IMR-90 (cell line): ENCODE measurements at places on chromosomes 6 and 20. TPM values are rescaled to one million over a fixed set of nuclear protein-coding genes. Genes with fewer than 3 reads are reported as not detected.
A peak's percentile ranks its signal among the peaks of the same experiment; 100 is the strongest.

DNA sequence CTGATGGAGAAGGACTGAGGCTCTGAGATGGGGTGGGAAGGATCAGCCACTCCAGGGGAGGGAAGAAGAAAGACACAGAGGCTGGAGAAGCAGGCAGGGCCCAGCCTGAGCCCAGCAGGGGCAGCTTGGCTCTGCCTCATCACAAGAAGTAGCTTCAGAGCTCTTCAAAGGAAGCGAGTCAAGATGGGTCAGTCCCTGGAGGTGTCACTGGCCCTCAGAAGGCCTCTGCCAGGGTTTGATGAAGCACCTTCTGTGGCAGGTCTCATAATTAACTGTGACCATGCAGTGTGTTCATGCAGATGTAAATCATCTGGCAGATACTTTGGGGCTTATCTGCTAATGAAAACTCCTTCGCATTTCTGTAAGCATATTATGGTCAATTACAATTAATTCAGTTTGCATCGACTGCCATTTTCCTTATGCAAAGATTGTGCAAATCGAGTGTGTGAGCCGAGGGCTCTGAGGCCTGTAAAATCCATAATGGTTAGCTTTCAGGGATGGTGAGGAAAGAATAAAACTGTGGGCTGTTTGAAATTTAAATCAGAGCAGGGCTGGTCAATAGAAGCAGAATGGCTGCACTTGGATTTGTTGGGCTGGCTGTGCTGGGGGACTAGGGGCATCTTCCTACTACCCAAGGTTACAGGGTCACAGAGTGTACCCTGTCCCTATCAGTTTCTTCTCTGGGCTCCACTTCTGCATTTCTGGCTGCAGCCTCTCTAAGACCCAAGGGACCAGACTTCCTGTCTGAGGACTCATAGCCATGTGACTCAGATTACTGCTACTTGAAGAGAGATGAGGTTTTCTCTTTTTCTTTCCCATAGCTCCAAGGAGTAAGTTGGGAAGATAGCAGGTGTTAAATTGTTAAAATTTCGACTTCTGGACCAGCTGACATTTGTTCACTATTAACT, 376.6 kb downstream of the DHX35 start:
- no peak for DNase-seq

DNA sequence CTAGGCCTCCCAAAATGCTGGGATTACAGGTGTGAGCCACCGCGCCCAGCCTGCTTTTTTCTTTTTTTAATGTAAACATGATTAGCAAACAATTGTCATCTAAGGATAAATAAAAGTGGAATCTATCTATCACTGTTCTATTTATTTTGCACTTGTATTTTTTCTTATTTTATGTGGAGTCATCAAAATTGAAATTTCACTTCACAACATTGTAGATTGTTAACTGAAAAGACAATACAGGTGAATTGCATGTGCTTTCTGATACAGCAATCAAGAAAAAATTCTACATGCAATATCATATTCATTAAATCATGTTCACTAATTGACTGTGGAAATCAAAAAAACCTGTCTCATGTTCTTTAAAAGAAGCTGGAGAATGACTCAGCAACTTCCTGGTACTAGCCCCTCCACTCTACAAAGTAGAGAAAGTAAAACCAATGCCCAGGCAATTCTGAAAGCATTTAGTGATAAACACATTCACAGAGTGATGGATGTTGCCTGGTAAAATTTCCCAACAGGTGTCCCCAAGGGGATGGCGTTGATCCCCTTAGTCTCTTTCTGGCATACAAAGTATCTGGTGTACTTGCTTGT, 10.7 kb upstream of the RFX6 start:
- DNase-seq: peak; percentile 2

DNA sequence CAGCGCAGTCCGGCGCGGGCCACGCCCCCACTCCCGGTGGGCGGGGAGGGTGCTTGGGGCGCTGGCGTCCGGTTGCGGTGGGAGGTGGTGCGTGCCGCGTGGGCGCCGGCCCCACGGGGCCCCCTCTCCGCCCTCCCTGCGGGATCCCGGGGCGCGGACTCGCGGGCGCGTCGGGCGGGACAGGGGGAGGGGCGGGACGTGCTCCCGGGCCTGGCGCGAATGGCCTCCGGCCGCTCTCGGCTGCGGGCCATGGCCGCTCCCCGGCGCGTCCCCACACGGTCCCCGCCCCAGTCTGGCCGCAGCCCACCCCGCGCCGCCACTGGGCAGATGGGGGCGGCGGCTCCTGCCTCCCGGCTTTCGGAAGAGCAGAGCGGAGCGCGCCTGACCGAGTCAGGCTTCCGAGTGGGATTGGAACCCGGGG, 771 bp upstream of the PPP1R3G start:
- DNase-seq: no peak

DNA sequence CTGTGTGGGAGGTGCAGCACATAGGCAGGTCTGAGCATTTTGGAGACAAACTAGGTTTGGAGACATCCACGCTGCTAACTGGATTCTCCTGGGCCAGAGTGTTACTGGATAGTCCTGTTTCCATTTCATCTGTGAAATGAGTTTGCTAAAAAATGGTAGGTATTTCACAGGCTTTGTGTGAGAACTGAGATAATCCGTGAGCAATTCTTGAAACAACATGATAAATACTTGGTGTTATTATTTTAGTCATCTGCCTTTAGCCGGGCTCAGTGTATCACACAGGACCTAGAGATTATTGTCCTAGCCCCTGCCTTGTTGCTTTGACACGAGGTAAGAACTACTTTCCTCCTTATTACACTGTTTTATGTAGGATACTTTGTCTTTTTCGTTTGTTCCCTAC, 63.0 kb downstream of the PRR18 start:
- no peak for DNase-seq

DNA sequence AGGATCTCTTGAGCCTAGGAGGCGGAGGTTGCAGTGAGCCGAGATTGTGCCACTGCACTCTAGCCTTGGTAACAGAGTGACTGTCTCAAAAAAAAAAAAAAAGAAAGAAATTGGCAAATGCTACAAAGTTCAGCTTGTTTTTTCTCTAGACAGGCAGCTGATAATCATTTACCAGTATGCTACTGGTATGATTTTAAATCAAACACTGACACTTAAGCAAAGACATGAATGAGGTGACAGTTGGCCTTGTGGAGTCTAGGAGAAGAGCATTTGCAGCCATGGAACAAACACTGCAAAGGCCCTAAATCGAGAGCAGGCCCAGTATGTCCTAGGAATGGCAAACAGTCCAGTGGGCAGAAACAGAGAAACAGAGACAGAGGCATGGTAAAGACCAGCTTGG, 99.7 kb upstream of the CEP85L start:
- DNase-seq: no peak

- no peak for DNase-seq
Observed at GRCh38 chr6:21993841-21994240, 303.0 kb downstream of the PRL start.

MTCH1 gene
- total RNA-seq: 249 and 263 TPM in 2 replicates

DNA sequence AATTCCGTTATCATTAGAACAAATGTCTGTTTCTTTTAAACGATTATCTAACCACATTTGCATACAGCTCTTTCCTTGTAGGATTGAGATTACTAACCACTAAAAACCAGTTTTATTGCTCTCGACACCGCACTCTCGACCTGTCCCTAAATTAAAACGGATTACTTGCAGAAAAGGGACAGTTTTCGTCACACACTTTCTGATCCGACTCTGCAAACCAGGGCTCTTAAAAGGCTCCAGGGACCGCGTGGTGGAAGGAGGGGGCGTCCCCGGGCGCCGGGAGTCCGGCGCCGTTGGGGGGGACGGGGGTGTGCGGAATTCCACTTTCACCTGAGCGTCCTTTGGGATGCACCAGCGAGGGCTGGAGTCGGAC, 731 bp downstream of the MAK start:
- no peak for DNase-seq

DNA sequence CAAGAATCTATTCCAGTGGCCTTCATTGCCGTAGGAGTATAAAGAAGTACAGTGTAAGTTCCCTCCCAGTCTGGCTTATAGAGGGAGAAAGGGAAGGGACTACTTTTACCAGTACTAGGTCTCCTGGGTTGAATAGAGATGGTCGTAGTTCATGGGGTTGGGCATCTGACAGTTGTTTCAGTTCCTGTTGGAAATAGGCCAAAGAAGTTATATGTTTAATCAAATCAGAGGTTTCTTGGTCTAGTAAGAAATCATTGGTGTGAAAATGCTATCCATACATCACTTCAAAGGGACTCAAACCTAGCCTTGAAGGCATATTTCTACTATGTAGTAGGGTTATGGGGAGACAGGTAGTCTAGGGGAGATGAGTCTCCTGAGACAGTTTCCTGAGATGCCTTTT, 45.6 kb upstream of the MAN1A1 start:
- DNase-seq: no peak

DNA sequence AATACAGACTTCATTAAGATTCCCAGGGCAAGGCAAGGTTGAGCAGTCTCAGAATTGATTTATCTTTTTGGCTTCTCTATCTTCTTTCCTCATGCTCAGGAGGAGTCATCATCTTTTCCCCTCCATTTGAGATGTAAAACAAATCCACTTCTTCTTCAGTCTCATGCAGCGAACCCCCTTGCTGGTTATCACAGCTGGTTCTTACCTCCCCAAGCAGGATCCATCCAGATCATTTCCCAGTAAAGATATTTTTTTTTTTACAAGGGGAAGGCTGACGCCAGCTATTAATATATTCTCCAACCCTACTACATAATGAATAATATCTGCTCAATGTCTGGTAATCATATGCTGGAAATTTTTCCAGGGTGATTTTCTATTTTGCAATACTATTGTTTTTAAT, 508.9 kb upstream of the NOX3 start:
- no peak for DNase-seq

DNA sequence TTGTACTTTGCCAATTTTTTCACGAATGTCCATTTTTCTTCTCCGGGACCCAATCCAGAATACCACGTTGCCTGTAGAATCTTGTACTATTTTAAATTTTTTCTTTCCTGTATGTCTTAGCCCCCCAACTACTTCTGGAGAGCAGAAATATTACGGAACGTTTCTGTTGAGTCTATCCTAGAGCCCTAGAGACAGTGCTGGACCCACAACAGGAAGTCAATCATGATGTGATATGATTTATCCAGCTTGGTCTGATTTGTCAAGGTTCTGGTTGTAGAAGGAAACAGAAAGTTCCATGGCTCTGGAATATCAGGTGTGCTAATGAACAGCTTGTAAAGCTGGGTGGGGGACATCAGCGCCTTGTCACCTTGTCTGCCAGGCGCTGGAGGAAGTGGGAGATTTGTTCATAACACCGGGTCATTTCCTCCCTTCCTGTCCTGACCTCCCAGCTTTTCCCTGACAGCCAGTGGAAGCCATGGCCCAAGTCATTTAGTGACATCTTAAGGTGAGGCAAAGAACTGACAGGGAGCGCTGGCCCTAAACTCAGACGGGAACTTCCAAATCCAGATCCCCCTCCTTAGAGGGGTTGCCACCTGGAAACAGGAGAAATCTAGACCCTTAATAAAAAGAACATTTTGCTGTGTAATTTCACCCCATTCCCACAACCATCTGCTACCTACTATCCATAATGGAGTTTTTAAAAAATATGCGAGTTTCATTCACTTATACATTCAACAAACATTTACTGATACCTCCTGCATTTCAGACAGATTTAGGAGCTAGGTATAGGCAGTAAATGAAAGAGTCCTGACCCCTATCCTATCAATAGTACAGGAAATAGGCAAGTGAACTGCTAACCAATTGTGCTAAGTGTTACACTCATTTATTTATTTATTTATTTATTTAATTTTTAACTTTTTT, 130.5 kb downstream of the ZFP64 start:
- no peak for DNase-seq

DNA sequence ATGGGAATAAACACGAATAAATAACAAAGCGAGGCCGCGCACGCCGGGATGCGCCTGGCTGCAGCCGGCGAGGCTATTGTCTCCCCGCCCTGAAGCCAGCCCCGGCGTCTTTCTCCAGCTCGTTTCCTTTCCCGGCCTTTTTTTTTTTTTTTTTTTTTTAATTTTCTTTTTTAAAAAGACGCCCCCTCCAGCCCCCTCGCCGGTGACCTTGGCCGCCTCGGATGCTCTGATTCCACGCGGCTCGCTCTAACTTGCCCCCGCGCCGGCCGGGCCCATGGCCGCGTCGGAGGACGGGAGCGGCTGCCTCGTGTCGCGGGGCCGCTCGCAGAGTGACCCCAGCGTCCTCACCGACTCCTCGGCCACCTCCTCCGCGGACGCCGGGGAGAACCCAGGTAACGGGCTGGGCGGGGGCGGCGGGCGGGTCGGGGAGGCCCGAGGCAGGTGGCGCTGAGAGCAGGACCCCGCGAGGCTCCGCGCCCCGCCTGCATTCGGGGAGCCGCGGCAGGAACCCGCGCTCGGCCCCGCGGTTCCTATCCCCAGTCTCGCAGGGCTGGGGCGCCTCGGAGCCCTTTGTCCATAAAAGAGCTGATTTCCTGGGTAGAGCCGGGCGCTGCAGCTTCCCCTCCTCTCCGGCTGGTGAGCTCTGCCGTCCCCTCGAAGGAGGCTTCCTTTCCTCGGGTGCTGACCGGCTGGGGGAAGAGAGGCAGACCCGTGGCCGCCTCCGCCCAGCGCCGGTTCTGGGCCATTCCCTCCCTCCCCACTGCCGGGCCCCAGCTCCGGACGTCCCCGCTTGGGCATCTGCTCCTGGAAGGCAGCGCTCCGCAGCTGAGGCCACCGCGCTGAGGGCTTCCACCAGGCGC, 631 bp downstream of the PHACTR3 start:
- DNase-seq: no peak

DNA sequence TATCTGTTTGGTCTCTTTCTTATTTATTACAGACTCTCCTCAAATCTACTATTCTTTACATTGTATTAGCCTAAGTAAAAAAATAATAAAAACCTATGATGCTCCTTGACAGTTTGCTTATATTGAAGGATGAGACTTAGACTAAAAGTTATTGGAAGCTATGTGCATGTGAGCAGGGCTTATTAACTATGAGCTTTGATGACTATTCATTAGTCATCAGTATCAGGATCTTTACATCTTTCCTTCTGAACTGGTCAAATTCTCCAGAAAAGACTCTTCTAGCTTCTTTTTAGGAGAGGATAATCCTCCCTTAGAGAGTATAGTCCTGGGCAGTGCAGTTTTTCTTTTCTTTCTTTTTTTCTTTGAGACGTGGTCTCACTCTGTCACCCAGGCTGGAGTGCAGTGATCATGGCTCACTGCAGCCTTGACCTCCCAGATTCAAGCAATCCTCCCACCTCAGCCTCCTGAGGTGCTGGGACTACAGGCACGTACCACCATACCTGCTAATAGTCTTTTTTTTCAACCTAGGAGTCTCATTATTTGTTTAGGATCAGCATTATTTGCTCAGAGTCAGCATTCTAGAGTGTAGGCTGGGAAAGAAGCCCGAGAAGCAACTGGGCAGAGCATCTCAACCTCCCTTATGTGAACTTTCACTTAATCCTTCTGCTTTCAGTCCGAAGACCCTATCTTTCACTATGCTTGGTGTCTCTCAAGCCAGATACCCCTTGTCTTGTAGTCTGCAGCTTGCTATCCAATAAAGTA, 37.1 kb upstream of the YWHAB start:
- no peak for DNase-seq

- no peak for DNase-seq
Observed at GRCh38 chr6:20402342-20403069, 827 bp downstream of the E2F3 start.

DNA sequence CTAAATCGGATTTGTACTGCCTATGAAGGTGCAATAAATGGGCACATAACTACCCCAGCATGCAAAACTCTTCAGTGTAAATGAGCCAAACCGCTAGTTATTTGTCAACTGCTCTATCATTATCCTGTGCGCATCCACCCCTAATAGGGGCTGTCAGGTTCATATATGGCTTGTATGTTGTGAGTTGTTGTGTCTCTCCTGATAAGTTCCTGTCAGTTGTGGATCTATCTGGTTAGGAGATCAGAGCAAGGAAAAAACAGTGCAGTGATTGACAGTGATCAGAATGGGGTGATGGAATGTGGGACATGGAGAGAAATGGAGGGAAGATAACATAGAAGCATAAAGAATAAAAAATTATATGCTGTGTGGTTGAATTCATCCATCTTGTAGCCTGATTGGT, 686.9 kb upstream of the ID4 start:
- DNase-seq: no peak
